Mesothelial cell of epicardium (in vitro differentiated cells): ENCODE measurements at places on chromosomes 6 and 20.
A peak's percentile ranks its signal among the peaks of the same experiment; 100 is the strongest.

DNA sequence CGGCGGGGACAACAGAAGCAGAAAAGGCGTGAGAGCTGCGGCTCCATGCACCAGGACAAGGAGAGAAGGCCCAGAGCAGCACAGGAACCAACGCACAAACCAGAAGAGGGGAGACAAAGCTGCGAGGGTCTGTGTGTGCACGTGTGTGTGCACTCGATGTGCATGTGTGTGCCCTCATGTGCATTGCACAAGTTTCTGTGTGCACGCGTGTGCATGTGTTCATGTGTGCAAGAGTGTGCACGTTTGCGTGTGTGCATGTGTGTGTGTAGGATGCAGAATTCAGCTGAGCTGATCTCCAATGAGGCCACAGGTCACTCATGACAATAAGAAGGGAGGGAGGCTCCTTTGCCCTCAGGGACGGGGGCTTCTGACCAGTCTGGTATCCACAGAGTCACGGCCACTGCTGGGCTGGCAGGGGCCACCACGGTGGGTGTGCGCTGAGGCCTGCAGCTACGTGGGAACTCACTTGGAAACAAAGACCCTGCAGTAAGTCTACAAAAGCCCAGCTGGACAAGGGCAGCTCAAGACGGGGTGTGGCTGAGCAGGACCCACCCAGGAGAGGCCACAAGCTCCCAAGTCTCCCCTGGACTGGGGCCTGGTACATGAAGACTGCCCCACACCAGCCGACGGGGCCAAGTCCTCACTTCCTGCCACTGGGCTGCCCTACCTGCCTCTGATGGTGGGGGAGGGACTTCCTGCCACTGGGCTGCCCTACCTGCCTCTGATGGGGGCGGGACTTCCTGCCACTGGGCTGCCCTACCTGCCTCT is 48.1 kb upstream of the CHRNA4 start:
- no peak for DNase-seq

DNA sequence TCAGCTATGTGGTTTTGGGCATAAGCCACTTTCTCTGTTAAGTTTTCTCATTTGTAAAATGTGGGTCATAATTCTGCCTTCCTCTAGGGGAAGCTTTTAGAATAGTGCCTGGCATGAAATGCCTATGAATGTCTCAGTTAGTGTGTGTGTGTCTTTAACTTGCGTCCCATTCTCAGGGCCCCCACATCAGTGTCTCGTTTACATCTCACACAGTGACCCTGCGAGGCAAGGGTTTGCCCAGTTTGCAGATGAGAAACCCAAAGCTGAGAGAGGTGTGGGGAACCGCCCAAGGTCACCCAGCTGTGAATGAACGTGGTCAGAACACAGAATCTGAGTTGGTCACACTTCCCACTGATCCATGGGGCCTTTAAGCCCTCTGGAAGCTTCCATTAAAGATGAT is 14.1 kb downstream of the DYNLRB1 start:
- DNase-seq = no peak

DNA sequence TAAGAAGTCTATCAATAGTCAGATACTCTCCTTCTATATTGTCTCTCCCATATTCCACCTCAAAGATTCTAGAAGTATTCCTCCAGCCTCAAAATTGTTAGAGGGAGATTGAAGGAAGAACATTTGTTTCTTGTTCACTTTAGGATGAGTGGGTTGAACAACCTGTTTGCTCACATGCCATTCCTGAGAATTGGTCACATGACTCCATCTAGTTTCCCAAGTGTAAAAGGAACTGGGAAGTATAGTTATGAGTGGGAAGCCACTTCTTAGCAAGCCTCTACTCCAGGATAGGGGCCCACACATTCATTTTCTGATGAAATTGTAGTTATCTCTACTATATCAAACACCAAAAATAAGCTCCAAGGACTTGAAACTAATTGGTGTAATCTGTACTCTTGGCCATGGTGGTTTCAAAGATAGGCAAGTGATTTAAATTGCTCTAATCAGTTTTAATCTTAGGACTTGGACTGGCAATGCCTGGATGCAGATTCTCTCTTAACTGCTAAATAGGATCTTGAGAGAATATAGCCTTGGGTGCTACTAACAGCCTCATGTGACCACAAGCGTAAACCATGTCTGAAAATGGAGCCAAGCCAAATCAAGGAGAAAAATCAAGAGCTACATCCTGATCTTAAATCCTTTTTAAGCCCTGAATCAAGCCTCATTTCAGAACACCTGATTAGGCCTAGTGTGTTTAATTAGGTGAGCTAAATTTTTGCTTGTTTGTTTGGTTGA is 758.7 kb upstream of the MAN1A1 start:
- DNase-seq = no peak

- DNase-seq = no peak
Observed at GRCh38 chr6:155317186-155317585, 2.9 kb upstream of the TFB1M start.

- DNase-seq = no peak
Observed at GRCh38 chr6:170344631-170345576, 38.3 kb downstream of the FAM120B start.

DNA sequence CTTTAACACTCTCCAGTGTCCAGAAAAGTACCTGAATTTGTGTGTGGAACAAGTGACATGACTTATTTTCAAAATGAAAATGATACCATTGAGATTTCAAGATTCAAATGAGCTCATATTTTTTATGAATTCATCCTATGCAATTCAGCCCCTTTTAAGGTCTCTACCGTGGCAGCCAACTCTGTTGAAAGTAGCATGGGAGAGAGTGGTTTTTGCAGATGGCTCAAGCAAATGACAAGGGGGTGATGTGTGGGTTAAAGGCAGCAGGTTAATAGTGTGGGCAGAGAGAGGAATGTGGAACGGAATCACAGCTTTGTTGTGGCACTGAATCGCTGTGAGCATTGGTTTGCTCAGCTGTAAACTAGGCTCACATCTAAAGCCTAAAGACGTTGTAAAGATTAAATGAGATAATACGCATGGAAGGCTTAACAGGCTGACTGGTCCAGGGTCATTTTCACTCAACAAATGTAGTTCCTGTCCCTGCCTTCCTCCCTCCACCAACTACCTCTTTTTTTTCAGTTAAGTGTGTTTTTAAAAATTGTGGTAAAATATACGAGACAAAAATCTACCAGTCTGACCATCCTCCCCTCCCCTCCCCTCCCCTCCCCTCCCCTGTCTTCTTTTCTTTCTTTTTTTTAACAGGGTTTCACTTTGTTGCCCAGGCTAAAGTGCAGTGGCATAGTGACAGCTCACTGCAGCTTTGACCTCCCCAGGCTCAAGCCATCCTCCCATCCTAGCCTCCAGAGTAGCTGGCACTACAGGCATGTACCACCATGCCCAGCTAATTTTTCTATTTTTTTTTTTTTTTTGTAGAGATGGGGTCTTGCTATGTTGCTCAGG is 114.7 kb upstream of the ZNF217 start:
- DNase-seq = no peak

- no peak for DNase-seq
Observed at GRCh38 chr6:5962794-5963193, 43.9 kb downstream of the NRN1 start.

GRCh38 chr20:610130-611046 is at the start of gene TCF15:
Gene TCF15, minus strand, starts transcription at chr20:610309. Its CDS starts 72 bp downstream, at chr20:610237.
- no peak for DNase-seq

DNA sequence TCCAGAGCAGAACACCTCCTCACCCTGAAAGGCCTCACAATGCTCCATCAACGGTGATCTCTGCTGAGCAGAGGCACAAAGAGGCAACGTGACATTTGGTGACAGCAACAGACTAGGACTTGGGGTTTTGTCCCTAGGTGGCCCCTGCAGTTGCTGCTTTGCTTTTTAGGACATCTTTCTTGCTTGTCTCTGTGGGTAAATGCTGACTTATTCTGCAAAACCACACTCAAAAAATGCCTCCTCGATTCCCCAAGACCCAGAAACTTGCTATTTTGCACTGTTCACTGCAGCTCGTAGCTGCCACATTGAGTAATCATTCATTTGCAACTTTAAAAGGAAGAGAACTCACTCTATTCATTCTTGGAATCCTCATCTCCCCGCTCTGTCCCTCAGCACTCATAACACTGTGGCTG is 209.9 kb downstream of the LY86 start:
- DNase-seq = no peak

GRCh38 chr6:151551223-151551857 is 57.5 kb downstream of the CCDC170 start:
- DNase-seq = no peak

GRCh38 chr20:41276317-41276751 is 41.2 kb downstream of the ZHX3 start:
- DNase-seq = no peak

GRCh38 chr6:29620630-29621029 is 12.4 kb downstream of the GABBR1 start:
- no peak for DNase-seq

GRCh38 chr20:52312132-52312729 is 120.7 kb upstream of the ZFP64 start:
- DNase-seq = peak; percentile 45

GRCh38 chr6:144408161-144408560 is 123.0 kb downstream of the UTRN start:
- DNase-seq = no peak

DNA sequence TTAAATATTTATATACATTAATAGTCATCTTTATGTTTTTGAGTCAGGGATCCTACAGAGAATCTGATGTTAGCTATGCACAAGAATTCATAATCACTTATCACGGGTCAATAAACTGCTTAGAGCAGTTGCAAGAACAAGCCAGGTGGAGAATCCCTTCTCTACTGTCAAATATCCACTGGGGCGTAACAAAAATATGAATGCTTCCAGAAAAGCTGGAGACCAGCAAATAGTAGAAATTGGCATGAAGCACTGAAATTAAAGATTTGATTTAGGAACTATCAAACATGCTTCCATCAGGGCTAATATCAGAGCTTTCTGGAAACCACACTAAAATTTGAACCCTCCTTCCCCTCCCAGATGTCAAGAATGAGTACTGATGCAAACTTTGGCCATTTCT is 37.3 kb downstream of the ADGRG6 start:
- no peak for DNase-seq

GRCh38 chr6:141252828-141253608 is 879.7 kb upstream of the GJE1 start:
- DNase-seq = no peak

- no peak for DNase-seq
Observed at GRCh38 chr6:134574491-134574890, 256.6 kb upstream of the SGK1 start.

- DNase-seq = no peak
Observed at GRCh38 chr6:158761746-158762145, 57.4 kb downstream of the EZR start.
